ENCODE measurements at places on chromosomes 2 and 18. TPM values are rescaled to one million over a fixed set of nuclear protein-coding genes. Genes with fewer than 3 reads are reported as not detected.

Gene DNPEP
- total RNA-seq = 42.2 TPM

Gene ATP6V1C2
- total RNA-seq = not detected

Gene CYP26B1
- not detected for total RNA-seq

Gene GPR35
- 0.15 TPM for total RNA-seq

Gene SNORC
- total RNA-seq = 1.5 TPM

Gene PDCD1
- not detected for total RNA-seq

Gene MFSD2B
- total RNA-seq = 0.59 TPM

Gene GIGYF2
- total RNA-seq = 21.3 TPM

Gene SEMA4C
- 27.1 TPM for total RNA-seq

Gene ANKRD53
- 2.2 TPM for total RNA-seq

Gene LRATD1
- 1.3 TPM for total RNA-seq

Gene AQP12B
- not detected for total RNA-seq

Gene POTEF
- total RNA-seq = not detected

Gene SEPTIN10
- 51.0 TPM for total RNA-seq

Gene TGIF1
- total RNA-seq = 93.4 TPM

Gene ROCK1
- total RNA-seq = 13.3 TPM

Gene FBXO41
- total RNA-seq = 1.6 TPM

Gene NOL4
- total RNA-seq = not detected

Gene APOB
- total RNA-seq = not detected

Gene TBR1
- total RNA-seq = not detected

Gene RUFY4
- total RNA-seq = not detected

Gene VWC2L
- not detected for total RNA-seq

Gene GPBAR1
- total RNA-seq = not detected

Gene BMP10
- not detected for total RNA-seq

Gene PIEZO2
- total RNA-seq = 1.3 TPM

Gene SH2D6
- 0.59 TPM for total RNA-seq

Gene LYG1
- 0.45 TPM for total RNA-seq

Gene UPP2
- not detected for total RNA-seq

Gene FTCDNL1
- total RNA-seq = 0.30 TPM

Gene CFAP53
- total RNA-seq = 0.34 TPM

Gene SLC16A14
- total RNA-seq = 1.0 TPM

Gene GAL3ST2
- total RNA-seq = not detected

Gene PCARE
- not detected for total RNA-seq

Gene EIF2AK3
- total RNA-seq = 8.4 TPM

Gene AQP4
- not detected for total RNA-seq

Gene TCF7L1
- total RNA-seq = 1.0 TPM
